ENCODE measurements at places on chromosomes 11 and 22.
A peak's percentile ranks its signal among the peaks of the same experiment; 100 is the strongest.

GRCh38 chr11:64208086-64208795 lies 1.7 kb downstream of the FERMT3 start:
- no peak for DNase-seq

- DNase-seq, result no peak
Observed at GRCh38 chr22:23357053-23357452, 176.7 kb downstream of the BCR start.

- no peak for DNase-seq
Observed at GRCh38 chr22:39215070-39215396, 29.7 kb downstream of the PDGFB start.

DNA sequence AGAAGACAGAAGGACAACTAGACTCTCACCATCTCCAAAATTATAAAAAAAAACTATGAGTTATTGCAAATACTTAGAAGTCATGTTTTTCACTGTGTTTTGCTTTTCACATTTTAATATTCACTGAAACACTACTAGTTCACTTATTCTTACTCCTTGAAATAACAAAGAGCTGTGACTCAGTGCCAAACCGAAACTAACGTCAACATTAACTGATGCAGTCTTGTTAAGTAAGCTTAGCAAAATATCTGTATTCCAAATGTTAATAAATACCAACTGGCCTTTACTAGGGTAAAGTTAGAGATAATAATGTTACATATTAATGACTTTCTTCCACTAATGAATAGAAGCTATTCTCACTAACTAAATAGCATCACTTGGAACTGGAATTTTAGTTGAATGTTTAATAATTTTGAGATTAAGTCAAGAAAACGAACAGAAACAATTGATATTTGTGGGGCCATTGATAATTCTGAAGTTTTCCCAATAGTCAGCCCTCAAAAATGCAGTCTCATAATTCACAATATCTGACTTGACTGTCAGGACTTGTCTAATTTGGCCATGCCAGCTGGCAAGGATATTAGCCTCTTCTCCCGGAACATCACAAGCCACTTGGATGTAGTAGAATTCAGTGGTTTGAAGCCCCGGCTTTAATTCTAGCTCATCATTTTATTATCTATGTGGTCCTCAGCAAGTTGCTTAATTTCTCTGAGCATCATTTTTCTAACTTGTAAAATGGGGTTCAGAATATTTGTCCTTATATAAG lies 230.1 kb upstream of the DDI1 start:
- no peak for DNase-seq

DNA sequence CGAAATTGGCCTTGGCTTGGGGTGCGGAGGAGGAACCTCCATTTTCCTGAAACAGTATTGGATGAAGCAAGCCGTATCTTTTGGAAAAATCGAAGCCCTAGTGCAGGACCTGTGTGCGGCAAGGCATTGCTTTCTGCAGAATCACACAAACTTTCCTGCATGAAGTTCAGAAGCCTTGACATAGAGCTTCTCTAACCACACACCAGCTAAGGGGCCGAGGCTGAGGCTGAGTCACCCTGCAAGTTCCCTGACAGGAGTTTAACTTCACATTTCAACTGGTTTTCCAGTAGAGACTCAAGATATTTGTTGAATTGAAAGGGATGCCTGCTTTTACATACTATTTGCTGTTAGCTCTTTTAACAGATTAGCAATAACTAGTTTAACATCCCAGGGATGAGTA lies 67.8 kb downstream of the TCF20 start:
- peak; percentile 40 for DNase-seq

DNA sequence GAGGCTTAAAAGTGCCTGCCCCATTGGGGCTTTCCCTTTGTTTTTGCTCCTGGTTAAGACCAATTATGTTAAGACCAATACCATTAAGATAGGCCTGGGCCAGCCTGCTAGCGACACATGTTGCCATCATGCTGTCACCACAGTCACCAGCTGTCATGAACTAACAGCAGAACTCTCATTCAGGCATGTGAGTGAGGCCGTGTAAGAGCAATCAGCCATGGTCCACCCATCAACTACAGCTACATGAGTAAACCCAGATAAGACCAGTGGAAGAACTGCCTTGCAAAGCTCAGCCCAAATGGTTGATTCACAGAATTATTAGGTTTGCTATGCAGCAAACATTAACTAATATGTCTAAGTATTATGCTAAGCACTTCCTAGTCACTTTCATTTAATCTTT lies 19.9 kb downstream of the GLYAT start:
- DNase-seq, result no peak

DNA sequence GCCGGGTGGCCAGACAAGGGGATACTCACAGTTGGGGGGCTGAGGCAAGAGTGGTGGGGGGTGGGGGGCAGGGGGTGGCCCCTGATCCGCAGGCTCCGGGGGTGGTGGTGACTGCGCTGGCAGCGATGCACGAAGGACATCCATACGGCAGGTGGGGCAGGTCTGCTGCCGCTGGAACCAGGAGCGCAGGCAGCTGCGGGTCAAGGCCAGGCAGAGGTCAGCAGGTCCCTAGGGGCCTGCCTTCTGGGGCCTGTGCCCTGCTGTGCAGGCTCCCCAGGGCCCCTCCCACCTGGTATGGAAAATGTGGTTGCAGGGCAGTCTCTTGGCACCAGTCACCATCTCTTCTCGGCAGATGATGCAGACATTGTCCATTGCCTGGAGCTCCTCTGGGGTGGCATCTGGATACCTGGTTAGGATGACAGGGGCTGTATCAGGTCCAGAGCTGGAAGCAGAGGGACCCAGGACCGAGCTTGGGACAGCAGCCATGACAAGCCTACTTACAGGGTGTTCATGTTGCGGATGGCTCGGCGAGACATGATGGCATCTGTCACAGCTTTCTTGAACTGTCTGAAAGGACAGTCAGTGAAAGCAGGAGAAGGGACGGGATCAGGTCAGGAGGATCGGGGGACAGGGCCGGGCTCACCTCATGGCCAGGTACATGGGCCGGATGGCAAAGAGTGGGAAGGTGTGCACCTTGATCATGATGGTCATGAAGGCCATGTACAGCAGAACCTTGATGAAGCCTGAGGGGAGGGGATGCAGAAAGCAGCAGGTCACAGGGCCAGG lies 3.5 kb downstream of the SYVN1 start:
- no peak for DNase-seq

- DNase-seq, result no peak
Observed at GRCh38 chr11:1009991-1010390, 26.5 kb downstream of the MUC6 start.

DNA sequence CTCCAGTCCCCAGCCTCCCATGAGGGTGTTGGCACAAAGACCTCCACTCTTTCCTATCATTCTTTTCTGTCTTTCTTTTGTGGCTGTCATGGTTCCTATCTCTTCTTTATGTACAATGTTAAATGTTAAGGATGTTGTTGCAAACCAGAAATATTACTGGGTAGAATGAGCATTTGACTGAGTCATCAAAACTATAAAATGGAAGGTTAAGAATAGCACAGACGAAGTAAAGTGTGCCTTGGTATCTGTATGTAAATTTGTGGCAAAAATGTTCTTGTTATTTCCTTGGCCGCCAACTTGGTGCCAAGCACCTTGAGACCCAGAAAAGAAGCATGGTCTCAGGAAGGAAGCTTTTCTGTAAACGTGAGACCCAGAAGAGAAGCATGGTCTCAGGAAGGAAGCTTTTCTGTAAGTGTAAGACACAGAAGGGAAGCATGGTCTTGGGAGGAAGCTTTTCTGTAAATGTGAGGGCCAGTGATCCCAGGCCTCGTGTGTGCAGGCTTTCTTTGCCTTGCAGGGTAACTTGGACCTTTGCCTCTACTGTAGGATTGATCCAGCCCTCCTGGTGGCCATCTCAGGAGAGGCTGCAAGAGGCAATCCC lies 6.7 kb upstream of the PKP3 start:
- no peak for DNase-seq

- DNase-seq, result no peak
Observed at GRCh38 chr11:46363031-46363407, 15.8 kb downstream of the DGKZ start.

- DNase-seq, result no peak
Observed at GRCh38 chr22:23896166-23896522, 2.0 kb downstream of the MIF start.

DNA sequence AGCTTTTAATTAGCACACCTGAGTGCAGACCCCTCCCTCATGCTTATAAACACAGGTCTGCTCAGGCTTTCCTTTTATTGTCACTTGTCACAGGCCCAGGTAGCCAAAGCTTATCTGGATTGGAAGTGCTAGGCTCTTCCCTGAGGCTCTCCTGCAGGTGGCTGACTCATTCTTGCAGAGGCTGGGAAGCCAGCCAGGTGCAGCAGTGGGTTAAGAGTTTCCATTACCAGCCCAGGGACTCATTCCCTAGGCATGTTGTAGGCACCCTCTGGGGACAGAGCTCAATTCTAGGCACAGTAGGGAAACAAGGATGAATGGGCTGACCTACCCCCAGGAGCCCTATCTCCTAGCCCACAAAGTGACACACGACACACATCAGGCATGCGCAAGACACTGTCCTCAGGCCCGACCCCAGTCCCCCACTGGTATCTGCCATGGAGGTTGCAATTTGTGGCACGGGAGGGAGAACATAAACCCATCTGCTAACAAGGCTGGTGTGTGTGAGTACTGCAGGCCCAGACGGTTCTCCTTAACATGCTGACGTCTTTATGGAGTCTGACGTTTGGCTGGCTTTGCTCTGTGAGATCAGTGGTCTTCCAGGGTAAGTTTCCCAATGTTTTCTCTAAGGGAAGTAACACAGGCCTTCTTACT lies 94.2 kb downstream of the ABTB2 start:
- DNase-seq, result no peak

GRCh38 chr11:69044111-69045013 lies 4.4 kb upstream of the TPCN2 start:
- no peak for DNase-seq

DNA sequence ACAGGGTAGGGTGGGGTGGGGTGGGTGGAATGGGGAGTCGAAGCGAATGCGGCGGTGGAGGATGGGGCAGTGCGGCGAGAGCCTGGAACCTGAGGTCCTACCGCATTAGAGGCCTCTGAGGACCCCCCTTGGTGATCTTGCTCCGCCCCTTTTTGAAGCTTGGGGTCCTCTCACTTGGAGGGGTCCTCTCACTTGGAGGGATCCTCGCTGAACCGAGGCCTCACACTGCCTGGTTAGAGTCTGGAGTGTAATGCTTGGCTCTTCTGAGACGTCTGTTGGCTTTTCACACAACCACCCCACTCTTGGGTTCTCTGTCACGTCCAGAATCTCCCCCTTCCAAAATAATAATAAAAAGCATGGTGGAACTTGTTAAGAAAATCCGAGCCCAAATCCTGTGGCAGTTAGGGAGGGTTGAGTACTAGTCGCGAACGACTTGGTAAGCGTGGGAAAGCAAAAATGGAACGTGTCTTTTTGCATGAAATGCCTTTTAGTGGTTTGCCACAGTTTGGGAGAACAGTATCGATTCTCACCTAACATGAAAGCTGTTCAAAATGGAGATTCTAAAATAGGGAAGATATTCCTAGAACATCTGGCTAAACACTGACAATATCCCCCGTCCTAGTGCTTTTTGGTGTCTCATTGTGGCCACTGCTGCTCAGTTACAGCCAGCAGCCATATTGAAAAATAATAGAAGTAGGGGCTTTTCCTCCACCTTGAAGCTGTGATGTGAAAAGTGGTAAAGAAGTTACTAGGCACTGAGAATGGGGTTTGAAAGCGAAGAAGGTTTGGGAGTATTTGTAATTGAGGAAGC lies 822 bp downstream of the RBX1 start:
- DNase-seq, result no peak

DNA sequence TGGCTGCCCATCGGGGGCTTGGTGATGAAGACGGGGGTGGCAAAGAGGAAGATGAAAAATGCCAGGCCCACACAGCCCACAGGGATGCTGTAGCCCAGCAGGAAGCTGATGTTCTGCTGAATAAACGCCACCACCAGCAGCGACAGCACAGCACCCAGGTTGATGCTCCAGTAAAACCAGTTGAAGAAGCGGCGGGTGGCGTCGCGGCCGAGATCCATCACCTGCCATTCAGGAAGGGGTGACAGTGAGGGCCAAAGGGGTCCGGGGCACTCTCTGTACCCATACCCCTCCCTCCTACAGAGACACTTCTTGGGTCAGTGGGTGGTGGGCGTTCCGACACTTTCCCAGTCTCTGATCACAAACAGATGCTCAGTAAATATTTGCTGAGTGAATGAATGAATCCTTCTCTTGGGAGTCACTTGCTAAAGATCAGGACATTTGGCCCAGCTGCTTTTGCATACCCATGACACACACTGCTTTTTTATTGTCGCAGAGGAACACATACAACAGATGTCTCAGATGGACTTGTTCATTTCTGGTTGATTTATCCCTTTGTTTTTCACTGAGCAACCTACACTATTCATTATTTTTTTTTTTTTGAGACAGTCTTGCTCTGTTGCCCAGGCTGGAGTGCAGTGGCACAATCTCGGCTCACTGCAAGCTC lies 5.2 kb downstream of the SLC15A3 start:
- DNase-seq, result no peak

DNA sequence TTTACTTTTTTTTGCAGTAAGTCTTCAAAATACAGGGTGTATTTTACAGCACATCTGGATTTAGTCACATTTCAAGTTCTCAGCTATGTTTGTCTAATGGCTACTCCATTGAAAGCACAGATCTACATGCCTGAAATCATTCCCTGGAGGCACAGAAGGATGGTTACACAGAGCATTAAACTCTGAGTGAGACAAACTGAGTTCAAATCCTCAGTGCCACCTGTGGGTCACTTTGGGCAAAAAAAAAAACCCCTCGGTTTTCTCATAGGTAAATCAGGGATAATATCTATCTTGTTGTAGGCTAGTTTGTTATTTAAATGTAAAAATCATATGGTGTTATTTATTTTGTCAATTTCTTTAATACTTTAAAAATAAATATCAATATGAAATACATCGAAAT lies 7.7 kb downstream of the ANKRD49 start:
- DNase-seq, result no peak

DNA sequence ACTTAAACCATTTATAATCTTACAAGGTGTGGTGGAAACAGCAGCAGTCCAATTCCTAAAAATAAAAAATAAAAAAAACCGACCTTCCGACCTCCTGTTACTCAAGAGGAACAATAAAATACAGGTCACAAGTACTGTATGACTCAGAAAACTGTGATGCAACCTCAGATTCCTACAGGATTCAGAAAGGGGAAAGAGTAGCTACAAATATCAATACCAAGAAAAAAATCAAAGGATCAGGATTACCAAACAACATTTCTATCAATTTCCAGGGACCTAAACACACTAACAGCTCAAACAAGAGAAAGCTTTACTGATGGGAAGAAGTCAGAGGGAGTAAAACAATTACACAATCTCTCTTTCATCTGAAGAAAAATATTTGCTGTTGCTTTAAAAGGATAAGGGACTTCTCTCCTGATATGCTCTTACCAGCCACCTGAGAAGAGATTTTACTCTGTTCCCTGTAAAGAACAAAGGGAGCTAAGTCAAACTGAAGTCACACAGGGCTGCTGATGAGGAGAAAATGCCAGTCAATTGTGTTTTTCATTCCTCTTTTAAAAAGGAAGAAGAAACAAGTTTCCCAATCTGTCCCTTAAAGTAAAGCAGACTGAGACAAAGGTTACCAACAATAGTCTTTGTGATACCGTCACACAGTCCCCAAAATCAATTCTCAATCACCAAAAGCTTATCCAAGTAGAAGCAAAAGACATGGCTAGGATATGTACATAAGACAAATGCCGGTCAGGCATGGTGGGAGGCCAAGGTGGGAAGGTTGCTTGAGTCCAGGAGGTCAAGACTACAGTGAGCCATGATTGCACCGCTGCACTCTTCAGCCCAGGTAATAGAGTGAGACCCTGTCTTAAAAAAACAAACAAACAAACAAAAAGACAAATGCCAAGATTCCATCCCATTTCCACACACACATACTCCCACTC lies 39.3 kb downstream of the AMBRA1 start:
- no peak for DNase-seq

- DNase-seq, result no peak
Observed at GRCh38 chr11:58905011-58905720, 34.1 kb upstream of the GLYATL1 start.

- DNase-seq, result no peak
Observed at GRCh38 chr11:35170503-35170902, 31.5 kb downstream of the CD44 start.
